ENCODE measurements at places on chromosomes 6 and 20. TPM values are rescaled to one million over a fixed set of nuclear protein-coding genes. Genes with fewer than 3 reads are reported as not detected.

The AKAP12 gene
- total RNA-seq: 245 TPM

The SUMO4 gene
- 1.9 TPM for total RNA-seq

- ATAC-seq: no peak
Observed at GRCh38 chr6:147046141-147046877, 157.9 kb upstream of the STXBP5 start.

- no peak for ATAC-seq
Observed at GRCh38 chr6:150560004-150560883, 39.4 kb upstream of the PLEKHG1 start.

The MLN gene
- total RNA-seq: not detected

The GMPR gene
- 18.2 TPM for total RNA-seq

DNA sequence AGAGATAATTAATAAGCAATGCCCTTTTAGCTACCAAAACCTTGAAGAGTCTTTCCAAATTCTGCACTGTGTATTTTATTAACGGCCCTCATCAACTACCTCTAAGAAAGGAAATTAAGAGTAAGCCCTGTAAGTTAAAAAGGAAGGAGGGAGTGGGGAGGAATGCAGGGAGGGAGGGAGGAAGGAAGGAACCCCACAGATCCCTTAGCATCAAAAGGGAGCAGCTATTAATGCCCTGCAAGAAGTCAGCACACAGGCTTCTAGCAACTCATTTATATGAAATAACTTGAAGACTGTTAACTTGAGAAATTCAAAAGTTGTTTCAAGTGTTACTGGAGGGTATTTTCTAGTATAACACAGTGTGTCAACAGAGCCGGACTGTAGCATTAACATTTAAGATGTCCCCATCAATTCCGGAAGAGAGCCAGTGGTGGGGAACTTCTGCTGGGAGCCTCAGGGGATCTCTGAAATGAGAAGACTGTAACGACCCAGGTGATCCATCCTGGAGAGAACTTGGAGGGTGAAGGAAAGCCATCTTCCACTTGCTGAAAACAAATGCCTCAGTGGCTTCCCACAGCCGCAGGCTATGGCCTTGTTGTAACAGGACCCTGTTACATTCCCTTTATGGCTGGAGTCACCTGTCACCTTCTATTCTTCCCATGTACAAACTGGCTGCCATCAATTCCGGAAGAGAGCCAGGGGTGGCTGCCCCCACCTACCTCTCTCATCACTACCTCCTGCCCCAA is 33.2 kb downstream of the SLC22A23 start:
- ATAC-seq: no peak

The CDC40 gene
- 19.5 TPM for total RNA-seq

The SNHG17 gene
- 8.7 TPM for total RNA-seq

The SNX21 gene
- 47.9 TPM for total RNA-seq

GRCh38 chr20:22688485-22688884 is 104.1 kb upstream of the FOXA2 start:
- no peak for ATAC-seq

Data from gastroesophageal sphincter (tissue), 4 donors.